ENCODE measurements at places on chromosomes 2 and 18.

DNA sequence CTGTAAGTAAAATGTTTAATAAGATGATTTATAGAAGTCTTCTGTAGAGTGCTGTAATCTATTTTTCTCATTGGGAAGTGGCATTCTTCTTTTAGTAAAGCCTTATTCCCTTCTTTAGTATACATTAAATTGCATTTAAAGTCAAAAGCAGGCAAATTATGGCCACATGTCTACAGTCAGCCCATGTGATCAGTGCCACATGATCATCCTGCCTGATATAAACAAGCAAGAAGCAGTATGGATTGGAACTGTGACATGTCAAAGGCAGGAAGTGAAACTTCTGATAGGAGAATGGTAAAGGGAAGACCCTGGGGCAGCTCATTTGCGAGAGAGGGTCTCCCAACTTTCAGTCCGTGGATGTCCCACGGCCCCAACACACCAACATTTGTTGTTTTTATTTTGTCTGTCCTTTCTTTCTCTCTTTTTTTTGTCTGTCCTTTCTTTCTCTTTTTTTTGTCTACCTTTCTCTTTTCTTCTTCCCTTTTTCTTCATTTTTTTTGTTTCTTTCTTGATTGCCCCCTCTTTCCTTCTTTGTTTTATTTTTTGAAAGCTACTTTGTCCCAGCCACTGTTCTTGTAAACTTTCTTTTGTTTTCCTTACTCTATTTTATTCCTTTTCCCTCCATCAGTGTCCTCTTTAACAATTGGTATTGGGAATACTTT lies 154.9 kb downstream of the DTNA start:
- ATAC-seq = no peak

GRCh38 chr18:40789286-40789685 lies 1165.7 kb upstream of the PIK3C3 start:
- no peak for ATAC-seq

- ATAC-seq = no peak
Observed at GRCh38 chr2:144084114-144084661, 435.7 kb downstream of the ZEB2 start.

- ATAC-seq = no peak
Observed at GRCh38 chr2:110805894-110806452, 73.6 kb downstream of the ACOXL start.

DNA sequence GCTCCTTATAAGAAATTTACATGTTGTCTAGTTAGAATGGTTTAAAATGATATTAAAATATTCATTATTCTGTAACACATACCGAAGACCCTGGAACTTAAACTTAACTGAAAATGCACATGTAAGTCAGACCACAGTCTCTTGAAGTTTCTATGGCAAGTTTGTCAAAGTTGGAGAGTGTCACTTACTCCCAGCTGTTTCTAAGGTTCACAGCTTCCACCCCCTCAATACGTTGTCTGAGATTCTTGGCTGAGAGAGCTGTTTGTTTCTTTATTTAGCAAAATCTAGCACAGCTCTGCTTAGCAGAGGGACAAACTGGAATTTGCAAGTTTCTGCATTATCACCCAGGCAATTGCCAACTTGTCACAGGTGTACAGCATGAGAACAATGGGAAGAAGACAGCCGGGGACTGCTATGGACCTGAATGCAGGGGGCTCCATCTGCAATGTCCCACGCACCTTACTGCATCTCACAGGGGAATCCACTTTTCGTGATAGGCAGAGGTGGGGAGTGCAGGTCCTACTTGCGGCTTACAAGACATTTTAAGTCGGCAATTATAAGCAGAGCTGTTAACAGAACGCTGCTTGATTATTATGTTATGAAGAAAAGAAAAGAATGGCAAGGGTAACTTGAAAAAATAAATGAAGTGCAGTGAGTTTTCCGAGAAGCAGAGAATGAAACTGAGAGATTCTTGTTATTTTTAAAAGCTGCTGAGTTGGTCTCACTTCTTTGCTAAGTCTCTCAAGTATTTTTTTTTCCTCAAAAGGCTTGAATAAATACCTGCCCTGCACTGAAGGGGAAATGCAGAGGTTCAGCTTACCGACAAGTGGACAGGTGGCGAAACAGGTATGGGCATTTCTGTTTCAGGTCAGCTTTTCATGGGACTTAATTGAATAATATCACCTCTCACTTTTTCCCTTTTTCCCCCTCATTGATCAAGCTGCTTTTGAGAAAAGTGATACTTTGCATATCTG lies 1072.1 kb upstream of the FANCL start:
- ATAC-seq = no peak

GRCh38 chr18:72667932-72668331 lies 123.8 kb upstream of the CBLN2 start:
- no peak for ATAC-seq

DNA sequence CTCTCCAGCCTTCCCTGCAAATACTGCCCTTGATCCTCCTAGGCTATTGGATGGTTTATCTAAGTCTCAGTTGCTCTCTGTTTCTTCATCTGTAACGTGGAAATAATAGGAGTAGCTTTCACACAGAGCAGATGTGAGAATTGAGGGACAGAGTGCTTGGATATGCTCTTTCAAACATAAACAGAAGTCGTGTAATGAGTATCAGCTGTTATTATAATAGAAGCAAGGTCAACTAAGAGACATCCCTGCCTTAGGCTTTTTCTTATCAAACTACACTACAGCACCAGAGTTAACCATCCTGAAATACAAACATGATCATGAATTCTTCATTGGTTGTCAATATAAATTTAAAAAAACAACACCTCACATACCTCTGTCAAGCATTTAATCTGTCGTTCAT lies 138.2 kb downstream of the DOK6 start:
- no peak for ATAC-seq

GRCh38 chr2:71455741-71456569 lies 2.6 kb downstream of the DYSF start:
- ATAC-seq = no peak

- no peak for ATAC-seq
Observed at GRCh38 chr2:35415282-35415681, 940.3 kb upstream of the CRIM1 start.

DNA sequence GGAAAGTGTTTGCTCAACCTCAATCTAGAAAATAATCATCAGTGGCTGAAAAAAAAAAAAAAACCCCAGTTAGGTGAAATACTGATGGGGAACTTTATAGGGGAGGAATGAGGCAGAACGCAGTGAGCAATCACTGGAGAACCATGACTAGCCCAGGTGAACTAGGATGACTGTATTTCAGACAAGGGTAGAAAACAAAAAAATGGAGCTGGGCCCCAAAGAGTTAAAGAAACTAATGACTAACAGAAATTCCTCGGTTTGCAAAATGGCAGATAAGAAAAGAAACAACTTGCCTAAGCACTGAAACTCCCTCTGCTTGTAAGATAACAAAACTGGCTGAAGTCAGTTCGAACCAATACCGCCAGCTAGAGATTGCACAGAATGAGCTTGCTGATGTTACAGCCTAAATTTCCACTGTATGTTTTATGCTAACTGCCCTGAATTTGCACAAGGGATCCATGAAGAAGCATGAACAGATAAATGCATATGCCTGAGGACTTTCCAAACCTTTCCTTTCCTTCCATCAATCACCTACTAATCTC lies 245.9 kb downstream of the METTL4 start:
- ATAC-seq = peak; percentile 63

DNA sequence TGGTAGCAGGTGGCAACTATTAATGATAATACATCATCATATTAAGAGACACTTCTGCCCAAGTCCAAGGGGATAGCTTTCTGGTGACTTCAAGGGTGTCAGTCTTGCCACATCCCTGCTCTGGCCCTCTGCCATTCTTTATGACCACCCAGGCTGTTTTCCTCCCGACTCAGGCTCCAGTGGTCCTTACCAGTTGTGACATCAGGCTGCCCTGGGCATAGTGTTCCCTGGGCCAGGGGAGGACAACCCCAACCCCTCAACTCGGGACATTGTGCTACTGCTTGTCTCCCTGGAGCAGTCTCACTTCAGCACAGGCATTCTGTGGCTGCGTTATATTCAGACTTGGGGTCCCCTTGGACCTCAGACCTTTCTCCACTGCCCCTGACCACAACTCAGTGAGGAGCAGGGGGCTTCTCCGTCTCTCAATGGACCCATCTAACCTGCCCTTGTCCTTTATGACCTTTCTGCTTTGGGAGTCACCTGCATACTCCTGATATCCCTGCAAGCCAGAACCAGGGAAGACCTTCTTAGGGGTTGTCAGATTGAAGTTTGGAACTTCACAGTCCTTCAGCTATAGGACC lies 12.8 kb downstream of the DNAJB2 start:
- ATAC-seq = no peak

- no peak for ATAC-seq
Observed at GRCh38 chr2:210657874-210658273, 101.5 kb downstream of the CPS1 start.

- ATAC-seq = peak; percentile 11
Observed at GRCh38 chr2:203750346-203751068, 44.1 kb downstream of the CD28 start.

DNA sequence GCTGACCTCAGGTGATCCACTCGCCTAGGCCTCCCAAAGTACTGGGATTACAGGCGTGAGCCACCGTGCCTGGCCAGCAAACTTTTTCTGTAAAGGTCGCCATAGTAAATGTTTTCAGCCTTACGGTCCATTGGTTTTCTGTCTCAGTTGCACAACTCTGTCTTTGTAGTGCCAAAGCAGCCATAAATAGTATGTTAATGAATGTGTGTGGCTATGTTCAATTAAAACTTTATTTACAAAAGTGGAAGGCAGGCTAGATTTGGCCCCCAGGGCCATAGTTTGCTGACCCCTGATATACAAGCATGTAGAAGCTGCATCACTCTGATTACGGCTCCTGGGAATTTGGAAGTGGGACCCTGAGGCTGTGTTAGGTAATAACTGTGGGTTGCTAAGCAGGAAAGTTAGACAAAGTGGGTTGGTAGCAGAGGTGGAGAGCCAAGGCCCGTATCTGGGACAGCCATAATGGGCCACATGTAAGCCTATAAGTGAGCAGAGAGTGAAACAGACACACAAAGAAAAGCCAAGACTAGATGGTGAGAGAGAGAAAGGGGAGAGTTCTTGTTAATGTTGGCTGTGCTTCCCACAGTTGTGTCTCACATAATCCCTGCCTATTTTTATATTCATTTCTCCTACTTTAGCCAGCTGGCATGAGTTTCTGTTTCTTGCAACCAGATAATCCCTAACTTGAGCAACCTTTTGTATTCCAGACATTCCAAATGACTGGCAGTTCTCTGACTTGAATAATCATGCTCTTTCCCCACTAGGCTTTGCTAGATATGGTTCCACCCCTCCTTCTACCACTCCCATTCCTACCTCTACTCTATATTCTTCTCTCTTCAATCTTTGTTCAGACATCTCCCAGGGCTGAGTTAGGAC lies 223.3 kb upstream of the STON1 start:
- no peak for ATAC-seq

Data from activated T-helper 17 cell treated with anti-CD3 and anti-CD28 coated beads, Interleukin-2, amount 50 U/mL, for 72 hours (primary cell).